ENCODE measurements at places on chromosomes 2 and 18. TPM values are rescaled to one million over a fixed set of nuclear protein-coding genes. Genes with fewer than 3 reads are reported as not detected.

The UGT1A5 gene
- not detected for total RNA-seq

The ZSWIM2 gene
- total RNA-seq, result not detected

The CPO gene
- not detected for total RNA-seq

The RTP5 gene
- not detected for total RNA-seq

The RAB6C gene
- total RNA-seq, result not detected

The CNPPD1 gene
- 26.5 TPM for total RNA-seq

The FAP gene
- 582 TPM for total RNA-seq

The ZNF521 gene
- total RNA-seq, result 27.5 TPM

The FLACC1 gene
- total RNA-seq, result 1.5 TPM

The DLX2 gene
- total RNA-seq, result 0.59 TPM

The KCNS3 gene
- 2.7 TPM for total RNA-seq

Measured in osteoblast (primary cell).